Jurkat, Clone E6-1 (cell line): ENCODE measurements at places on chromosomes 4 and X.
A peak's percentile ranks its signal among the peaks of the same experiment; 100 is the strongest.

- DNase-seq, result no peak
Observed at GRCh38 chr4:14277505-14277904, 650.0 kb upstream of the BOD1L1 start.

DNA sequence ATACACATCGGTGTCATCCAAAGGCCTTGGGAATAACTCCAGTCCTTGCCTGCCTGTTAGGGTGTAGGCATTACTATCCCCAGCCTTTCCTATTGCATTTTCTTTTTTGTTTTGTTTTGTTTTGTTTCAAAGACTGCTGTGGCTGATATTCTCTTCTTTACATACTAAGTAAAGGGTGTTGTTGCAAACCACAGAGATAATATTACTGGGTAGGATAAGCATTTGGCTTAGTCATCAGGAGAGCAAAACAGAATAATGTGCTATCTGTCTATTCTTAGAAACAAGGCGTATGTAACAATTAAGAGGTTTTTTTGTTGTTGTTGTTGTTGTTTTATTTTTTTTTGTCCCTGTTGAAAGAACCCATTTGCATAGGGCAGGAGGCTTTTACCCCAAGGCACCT is 41.8 kb downstream of the UGT2B28 start:
- DNase-seq, result no peak

DNA sequence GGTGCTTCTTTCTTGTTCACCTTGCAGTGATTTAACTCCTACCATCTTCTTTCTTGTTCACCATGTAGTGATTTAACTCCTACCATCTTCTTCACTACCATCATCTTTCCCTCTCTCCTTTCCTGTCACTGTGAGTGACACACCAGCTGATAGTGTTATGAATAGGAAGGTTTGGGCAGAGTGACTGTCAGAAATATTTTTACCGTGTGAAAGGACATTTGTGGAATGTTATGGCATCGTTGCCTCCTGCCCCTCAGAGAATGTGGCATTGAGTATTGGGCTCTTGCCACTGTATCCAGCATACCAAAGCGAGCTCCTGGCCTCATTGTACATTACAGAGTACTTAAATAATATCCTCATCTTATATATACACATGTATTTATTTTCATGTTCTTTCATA is 90.8 kb upstream of the AMOT start:
- no peak for DNase-seq

DNA sequence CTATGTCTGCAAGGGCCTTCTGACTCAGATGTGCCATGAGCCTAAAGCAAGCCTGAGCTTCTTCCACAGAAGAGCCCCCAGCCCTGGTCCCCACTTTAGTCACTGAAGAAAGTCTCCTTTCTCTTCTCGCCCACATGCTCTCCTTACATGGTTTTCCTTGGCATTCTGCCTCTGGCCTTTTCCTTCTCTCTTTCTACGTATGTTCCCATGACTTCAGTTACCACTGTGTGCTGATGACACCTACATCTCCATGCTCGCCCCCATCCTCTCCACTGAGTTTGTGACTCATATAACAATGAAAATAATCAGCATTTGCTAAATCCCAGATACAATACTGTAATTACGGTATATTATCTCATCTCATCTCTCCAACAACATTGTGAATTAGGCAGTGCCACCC is 149.3 kb downstream of the AMMECR1 start:
- no peak for DNase-seq

DNA sequence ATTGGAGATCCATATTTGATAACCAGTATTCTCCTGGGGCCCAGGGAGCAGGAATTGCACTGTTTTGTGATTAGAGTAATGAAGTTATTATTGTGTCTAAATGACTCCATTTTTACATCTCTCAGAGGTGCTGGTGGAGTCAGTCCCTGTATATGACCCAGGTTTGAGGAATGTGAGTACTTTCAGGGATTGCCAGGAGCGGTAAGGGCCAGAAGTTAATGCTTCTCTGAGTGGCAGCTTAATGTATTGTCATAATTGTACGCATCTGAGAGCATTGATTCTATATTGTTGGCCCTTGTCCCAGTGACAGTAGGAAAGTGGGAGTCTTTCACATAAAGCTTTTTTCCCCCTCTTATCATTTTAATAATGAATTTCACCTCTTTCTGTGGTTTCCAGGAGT is 146.2 kb downstream of the GATB start:
- DNase-seq, result no peak

- no peak for DNase-seq
Observed at GRCh38 chrX:1384658-1385252, 7.2 kb downstream of the SLC25A6 start.

DNA sequence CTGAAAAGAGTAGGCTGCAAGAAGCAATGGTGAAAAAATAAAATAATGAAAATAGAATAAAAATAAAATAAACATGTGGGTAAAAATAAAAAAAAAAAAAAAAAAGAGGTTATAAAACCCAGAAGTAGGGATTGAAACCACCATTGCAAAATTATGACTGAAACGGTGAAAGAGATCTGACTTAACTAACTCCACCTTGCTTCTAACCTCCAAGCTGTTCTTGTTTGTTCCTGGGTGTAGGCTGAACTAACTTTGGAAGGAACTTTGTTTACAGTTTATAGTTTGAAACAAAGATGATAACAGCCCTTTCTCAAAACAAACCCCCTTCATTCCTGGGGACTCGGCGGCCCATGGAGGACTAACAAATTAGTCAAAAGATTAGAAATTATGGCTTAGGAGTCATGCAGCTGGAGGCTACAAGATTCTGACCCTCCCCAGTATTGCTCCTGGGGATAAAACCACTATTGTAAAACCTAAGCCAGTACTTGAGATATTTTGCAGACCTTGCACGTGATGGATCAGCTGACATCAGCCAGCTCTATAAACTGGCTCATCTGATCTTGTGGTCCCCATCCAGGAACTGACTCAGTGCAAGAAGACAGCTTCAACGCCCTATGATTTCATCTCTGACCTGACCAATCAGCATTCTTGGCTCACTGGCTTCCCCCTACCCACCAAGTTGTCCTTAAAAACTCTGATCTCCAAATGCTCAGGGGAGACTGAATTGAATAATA is 30.4 kb downstream of the DDX60L start:
- DNase-seq, result no peak

DNA sequence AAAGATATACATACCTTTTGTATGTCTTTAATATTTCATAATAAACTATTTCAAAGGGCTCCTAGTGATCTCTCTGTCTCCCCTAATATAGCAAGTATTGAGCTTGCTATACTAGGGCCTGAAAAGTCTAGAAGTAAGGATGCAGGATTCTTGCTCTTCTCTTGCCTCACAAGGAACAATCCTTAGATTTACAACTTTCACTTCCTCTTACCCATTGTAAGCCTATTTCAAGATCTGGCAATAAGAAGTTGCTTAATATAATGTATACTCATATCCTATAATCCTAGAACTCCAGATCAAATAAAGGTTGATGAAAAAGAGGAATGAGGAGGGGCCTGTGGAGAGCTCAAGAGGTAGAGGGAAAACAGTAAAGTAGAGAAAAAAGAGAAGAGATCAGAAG is 40.8 kb upstream of the CHRDL1 start:
- DNase-seq, result no peak

DNA sequence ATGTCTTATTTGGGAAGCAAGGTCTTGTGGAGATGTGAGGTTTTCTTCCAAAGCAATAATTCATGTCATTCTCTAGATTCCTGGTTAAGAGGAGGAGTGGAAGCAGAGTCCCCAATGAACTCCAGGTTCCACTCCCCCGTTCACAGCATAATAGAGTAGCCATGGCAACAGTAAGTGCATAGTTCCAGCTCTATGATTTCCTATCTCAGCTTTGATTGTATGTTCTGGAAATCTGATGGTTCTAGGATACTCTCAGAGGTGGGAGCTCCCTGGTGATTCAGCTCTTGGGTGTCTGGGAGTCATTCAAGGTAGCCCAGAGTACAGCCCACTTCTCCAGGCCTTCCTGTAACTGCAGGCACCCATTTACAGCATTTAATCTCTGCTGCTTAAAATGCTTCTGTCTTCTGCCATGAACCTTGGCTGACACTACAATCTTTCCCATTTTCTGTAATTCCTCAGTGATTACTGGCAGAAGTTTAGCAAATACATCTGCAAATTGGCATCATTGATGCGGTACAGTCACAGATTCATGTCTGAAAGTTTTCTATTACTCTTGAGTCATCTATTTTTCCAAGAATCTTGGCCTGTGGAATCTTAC is 242.0 kb downstream of the MAPK10 start:
- DNase-seq, result no peak

- DNase-seq, result no peak
Observed at GRCh38 chrX:110403441-110404238, 45.0 kb downstream of the RTL9 start.

- DNase-seq, result no peak
Observed at GRCh38 chr4:181685911-181686310, 557.3 kb upstream of the TENM3 start.

GRCh38 chrX:6738518-6739470 is 203.9 kb upstream of the VCX3A start:
- DNase-seq, result peak; percentile 88

DNA sequence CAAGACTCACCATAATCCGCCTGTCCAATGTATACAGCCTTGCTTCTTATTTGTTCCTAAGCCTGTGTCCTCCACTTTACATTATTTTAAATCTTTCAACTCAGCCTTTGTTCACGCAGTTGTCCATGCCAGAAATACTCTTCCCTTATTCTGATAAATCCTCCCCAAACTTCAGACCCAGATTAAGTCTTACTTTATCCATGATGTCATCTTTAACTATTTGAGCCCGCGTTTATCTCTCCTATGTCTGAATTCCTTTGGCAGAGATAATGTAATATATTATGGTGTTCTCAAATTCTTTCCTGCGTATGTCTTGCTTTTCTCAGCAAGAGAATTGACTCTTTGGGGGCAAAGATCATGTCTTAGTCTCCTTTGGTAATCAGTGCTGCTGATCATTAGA is 129.6 kb downstream of the LUZP4 start:
- no peak for DNase-seq

GRCh38 chr4:128820671-128821070 is 11.2 kb downstream of the JADE1 start:
- no peak for DNase-seq

GRCh38 chrX:2387614-2388239 is 113.0 kb downstream of the DHRSX start:
- no peak for DNase-seq

DNA sequence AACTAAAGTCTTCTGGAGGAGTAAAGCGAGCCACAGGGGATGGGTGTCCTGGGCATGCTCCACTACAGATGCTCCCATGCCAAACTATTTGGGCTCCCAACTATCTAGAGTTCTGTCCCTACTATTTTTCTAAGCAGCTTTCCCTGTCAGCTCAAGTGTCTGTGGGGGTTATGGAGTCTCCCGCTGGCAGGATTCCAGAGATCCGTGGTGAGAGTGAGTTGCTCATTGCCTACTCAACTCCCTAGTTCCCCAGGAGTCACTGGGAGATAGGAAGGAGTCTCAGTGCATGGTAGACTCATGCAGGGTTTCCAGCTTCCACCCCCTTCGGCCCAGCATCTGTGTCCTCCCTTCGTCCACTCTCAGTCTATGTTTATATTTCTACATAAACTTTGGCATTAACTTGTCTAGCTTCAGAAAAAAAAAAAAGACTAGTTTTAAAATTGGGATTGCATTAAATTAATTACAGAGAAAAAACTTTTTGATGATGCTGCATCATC is 55.1 kb upstream of the INPP4B start:
- DNase-seq, result no peak

GRCh38 chrX:103607364-103608305 is at the start of gene TCEAL3:
Gene TCEAL3 (plus strand): TSS chrX:103607963. CDS start chrX:103609065, 1,102 bp downstream.
- no peak for DNase-seq

DNA sequence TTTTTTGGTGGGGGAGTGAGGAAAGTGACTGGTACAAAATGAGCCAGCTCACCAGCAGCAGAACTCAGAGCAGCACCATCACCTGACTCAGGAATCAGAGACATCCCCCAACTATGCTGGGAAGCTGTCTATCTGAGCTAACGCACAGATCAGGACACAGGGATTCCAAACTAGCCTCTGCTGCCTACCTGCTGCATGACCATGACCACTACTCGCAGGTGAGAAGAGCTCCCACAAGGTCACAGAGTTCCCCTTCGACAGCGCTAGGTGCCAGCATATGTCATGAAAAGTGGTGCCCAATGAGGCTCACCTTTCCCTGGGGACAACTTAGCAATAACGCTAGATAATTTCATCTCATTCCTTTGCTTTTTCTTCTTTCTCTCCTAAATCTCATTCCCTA is 662.6 kb upstream of the CPEB2 start:
- no peak for DNase-seq

- peak; percentile 36 for DNase-seq
Observed at GRCh38 chr4:156294577-156294976, 340.9 kb upstream of the CTSO start.

GRCh38 chr4:4559596-4559995 is 17.7 kb upstream of the STX18 start:
- DNase-seq, result no peak

- DNase-seq, result no peak
Observed at GRCh38 chr4:150525321-150525868, 56.6 kb upstream of the MAB21L2 start.

- DNase-seq, result no peak
Observed at GRCh38 chrX:136731207-136731782, 49.4 kb downstream of the ARHGEF6 start.

GRCh38 chr4:3660086-3660927 is 105.9 kb upstream of the ADRA2C start:
- DNase-seq, result no peak

- DNase-seq, result no peak
Observed at GRCh38 chr4:127155116-127155515, 477.6 kb upstream of the INTU start.

GRCh38 chr4:180698550-180699195 is 1544.5 kb upstream of the TENM3 start:
- no peak for DNase-seq

DNA sequence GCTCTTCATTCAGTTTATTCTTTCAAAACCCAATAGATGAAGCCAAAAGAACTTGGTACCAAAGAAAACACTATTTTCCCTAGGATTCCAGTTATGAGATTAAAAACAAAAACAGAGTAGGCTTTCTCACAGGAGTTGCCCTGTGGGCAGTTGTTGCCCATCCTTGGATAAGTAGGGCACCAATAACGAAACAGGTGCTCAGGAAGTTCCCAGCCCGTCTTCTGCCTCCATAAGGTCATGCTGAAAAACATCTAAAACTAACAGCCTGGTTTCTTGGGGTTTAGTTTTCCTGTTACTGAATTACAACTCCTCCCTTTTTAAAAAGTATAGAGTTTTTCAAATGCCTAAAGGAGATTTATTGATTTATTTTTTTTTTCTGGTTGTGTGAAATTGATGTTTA is 14.7 kb downstream of the TSPAN5 start:
- no peak for DNase-seq

DNA sequence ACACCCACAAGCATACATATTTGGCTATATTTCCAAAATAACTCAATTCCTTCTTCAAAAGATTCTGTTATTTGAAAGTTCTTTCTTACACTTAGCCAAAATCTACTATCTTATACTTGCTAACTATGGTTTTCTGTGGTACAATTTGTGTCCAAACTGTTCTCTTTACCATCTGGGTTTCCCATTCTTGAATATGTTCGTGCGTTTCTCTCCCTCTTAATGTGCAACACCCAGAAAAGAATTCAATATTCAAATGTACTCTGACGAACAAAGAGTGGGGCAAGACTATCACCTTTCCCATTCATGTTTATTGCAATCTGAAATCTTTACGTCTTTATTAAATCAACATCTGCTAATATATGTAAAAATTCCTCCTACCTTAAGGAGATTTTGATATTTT is 912.7 kb downstream of the FAT4 start:
- DNase-seq, result no peak
